ENCODE measurements at places on chromosomes 3 and 15.

DNA sequence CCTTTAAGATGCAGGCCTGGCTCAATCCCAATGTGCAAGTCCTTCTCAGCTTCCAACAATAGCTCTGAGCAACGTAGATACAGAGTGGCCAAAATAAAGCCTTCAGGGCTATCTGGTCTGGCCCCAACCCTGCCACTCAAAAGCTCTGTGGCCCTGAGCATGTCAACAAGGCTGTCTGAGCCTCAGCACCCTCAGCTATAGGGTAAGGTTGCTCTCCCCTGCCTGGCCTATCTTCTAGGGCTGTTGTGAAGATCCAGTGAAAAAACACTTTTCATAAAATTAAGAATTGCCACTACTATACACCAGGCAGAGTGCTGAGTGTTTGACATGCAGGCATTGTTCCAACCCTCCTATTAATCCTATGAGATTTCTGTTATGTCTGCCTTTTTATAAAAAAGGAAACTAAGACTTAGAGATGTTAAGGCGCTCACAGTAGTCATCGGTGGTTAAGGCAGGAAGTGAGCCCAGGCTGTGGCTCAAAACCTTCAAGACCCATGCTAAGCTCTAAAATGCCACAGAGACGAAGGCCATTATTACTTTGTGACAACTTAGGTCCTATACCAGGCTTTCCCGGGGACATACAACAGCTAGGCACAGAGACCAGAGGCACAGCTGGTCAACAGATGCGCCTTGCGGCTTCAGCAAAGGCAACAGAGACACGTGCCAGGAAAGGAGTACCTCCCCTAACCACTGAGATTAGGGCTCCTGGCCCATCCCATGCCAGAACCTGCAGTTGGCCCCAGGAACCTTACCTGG lies 5.1 kb downstream of the POLG start:
- no peak for DNase-seq

GRCh38 chr3:101732240-101732641 lies 7.8 kb downstream of the CEP97 start:
- no peak for DNase-seq

GRCh38 chr3:184110316-184110725 lies 13.5 kb downstream of the HTR3E start:
- DNase-seq, result no peak

DNA sequence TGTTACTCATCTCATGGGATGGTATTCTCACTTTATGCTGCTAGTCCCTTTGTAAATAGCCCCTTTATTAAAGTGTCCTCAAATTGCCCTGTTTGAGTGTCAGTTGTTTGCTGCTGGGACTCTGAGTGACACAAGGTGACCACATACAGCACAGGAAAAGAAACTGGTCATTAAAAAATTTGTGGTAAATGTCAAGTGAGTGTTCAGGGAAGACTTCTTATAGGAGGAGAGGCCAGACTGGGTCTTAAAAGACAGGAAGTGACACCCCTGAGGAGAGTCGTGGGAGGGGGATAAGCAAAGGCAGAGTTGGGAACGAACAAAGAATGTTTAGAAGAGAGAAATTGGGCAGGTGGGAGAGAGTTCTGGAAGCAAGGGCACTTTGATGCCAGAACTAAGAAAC lies 35.2 kb downstream of the CCR3 start:
- no peak for DNase-seq

GRCh38 chr3:107425033-107425432 lies 47.8 kb downstream of the CCDC54 start:
- no peak for DNase-seq

DNA sequence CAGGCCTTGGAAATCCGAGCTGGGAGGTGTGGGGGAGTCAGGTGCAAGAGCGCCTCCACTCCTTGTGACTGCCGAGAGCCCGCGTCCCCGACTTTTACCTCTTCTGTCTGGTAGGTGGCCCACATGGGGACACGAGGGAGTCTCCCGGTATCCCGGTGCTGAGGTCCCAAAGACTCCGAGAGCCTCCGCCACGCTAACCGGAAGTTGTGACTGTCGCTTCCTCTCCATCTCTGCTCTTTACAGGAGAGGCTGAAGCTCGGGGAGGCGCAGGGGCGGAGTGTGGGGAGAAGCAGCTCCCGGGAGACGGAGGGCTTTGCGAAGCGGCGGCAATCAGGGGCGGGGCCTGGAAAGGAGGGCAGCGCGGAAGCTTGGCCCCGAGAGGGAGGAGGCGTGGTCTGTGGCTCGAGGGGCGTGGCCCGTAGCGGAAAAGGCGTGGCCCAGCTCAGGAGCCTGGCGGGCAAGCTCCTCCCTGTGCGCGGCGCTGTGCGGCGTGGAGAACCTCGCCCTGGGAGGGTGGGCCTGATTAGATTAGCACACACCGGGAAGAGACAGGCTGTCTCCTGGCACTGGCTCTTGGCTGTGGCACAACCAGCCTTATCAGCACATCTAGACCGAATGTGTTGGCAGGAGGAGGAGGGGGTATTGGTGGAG lies 143.9 kb downstream of the GABRB3 start:
- no peak for DNase-seq

DNA sequence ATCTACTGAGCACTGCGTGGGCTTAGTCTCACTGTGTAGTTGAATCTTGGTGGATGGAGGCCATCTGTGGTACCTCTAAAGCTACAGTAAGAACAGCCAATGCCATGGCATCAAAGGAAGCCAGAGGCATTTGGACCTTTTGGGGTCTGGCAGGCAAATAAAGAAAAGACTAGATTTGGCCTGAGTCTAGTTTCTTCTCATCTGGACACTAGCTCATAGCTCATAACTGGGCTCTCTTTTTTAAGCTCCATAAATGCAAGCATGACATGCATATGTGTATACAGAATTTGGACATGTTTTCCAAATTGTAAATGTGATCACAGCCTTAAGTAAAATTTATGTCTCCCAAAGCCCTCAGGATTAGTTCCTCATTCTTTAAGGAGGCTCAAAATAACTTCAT lies 107.5 kb downstream of the CNTN6 start:
- DNase-seq, result no peak

DNA sequence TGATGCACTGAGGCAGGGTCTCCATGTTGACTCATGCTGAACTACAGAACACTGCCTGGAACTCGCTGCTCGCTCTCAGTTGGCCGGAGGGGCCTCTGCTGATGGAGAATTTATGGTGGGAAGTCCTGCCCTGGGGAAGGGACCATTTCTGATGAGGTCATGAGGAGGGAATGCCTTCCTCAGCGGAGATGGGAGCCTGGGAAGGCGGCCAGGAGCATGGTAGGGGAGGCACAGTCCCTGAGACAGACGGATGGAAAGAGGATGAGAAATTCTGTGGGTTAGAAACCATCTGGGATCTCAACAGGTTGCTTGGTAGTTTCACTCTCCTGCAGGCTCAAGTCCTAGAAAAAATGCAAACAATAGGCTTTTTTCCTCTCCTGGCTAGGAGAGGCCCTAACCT lies 56.8 kb upstream of the TPM1 start:
- no peak for DNase-seq

DNA sequence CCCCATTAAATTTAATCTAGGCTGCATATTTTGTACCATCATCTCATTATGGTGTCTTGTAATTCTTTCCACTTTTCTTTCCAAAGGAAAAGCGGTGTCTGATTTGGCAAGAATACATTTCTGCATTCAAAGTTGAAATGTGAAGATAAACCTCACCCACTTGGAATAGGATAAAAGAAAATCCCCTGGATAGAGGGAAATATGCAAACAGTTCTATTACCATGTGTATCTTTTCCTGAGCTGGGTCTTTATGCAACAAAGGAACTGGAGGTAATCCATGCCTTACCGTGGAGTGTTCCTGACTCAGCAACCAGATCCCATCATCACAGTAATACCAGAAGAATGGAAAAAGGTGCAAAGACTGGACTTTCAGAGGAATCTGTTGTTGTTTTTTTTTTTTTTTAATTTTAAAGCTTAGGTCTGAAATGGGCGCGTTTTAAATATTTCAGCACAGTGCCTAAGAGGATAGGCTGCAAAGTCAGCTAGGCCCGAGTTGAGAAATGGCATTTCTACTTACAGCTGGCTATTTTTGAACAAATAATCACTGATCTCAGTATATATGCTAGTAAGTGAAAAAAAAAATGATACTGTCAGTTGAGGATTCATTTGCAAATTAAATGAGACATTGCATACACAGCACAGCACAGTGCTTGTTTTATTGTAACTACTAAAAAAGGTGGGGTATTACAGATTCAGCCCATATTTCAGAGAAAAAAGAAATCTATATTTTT lies 55.5 kb upstream of the ADAMTS9 start:
- no peak for DNase-seq

DNA sequence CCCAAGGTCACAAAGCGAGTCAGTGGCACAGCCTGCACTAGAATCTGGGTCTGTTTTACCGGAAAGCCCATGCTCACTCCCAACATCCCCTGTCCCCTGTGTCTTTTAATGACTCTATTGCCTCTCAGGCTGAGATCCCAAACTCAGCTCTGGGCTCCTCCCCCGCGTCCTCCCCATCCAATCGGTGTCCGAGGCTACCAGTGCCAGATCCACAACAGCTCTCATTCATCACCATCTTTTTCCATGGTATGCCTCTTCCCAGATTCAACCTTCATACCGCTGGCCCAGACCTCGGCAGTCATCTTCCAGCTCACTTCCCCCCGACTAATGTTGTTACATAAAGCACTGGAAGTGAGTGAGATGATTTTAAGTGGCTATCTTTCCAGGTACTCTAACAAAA lies 16.1 kb upstream of the KY start:
- no peak for DNase-seq

All from central memory CD8-positive, alpha-beta T cell (primary cell).